Suppressor macrophage treated with lipopolysaccharide for 4 hours (primary cell): ENCODE measurements at places on chromosomes 6 and 20.
A peak's percentile ranks its signal among the peaks of the same experiment; 100 is the strongest.

DNA sequence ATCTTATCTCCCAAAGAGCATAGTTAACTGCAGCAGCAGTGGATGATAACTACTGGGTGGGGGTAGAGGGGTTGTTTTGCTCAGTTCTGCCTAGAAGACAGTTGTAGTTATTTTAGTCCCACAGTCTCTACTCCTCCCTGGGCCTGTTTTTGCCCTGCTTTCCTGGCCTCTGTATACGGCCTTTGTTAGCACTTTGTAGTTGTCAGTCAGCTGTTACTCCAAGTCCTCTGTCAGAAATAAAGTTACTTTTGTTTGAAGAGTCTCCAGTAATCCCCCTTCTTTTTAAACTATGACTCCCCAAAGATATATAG is 113.9 kb downstream of the SLC16A10 start:
- no peak for DNase-seq

- DNase-seq, result no peak
These were observed 30.7 kb downstream of the PAK5 start for GRCh38 chr20:9808166-9808565.

DNA sequence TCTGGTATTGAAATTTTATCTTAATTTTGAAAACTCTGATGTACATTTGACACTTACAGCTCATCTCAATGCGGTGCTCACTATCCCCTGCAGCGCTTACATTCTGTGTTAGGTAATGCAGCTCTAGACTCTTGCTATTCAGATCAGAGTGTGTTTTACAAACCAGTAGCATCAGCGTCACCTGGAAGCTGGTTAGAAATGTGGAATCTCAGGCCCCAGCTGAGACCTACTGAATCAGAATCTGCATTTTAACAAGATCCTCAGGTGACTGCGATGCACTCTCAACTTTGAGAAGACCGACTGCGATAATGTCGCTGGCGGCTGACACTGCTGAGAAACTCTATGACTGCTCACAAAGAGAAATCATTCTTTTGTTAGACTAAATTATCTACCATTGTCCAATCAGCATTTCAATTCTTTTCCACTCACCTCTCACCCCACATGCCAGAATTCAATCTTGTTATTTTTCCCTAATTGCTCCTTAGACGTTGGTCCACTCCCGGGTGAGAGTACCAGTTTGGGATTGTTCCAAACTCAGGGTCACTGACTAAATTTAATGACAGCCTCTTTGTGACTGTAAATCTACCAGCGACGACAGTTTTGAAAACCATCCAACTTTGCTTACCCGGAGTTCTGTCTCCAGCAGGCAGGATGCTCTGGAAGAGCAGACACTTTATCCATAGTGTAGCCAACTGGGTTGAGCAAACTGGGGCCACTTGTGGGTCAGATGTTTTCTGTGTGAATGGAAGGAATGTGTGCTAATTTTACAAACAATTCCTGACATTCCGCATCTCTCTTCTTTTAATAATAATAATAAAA is 140.1 kb upstream of the BTBD3 start:
- no peak for DNase-seq

DNA sequence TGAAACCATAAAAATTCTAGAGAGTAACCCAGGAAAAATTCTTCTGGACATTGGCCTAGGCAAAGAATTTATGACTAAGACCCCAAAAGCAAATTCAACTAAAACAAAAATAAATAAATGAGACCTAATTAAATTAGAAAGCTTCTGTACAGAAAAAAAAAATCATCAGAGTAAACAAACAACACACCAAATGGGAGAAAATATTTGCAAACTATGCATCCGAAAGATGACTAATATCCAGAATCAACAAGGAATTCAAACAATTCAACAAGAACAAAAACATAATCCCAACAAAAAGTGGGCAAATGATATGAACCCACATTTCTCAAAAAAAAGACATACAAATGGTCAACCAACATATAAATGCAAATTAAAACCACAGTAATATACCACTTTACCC is 242.6 kb upstream of the CDYL start:
- DNase-seq, result no peak

- no peak for DNase-seq
These were observed 38.1 kb downstream of the SYNE1 start for GRCh38 chr6:152598901-152599537.

- DNase-seq, result peak; percentile 12
These were observed 10.5 kb downstream of the SNX3 start for GRCh38 chr6:108250240-108250866.

DNA sequence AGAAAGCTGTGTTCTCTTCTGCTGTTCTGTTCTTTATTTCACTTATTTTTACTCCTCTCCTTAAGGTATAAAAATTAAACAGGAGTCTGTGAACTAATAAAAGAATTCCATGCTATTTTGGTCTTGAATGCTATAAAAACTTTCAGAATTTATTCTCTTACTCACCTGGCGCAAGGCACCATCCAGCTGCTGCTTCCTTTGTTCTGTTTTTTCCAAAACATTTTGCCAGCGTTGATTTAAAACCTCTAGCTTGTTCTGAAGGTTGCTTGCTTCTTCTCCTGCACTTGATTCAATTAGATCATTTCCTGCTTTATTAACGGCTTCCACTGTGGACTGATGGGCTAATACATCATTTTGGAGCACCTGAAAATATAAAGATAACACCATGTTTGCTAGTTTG is 145.0 kb downstream of the DST start:
- DNase-seq, result no peak

GRCh38 chr6:108896111-108896661 is 48.0 kb downstream of the ARMC2 start:
- peak; percentile 77 for DNase-seq

DNA sequence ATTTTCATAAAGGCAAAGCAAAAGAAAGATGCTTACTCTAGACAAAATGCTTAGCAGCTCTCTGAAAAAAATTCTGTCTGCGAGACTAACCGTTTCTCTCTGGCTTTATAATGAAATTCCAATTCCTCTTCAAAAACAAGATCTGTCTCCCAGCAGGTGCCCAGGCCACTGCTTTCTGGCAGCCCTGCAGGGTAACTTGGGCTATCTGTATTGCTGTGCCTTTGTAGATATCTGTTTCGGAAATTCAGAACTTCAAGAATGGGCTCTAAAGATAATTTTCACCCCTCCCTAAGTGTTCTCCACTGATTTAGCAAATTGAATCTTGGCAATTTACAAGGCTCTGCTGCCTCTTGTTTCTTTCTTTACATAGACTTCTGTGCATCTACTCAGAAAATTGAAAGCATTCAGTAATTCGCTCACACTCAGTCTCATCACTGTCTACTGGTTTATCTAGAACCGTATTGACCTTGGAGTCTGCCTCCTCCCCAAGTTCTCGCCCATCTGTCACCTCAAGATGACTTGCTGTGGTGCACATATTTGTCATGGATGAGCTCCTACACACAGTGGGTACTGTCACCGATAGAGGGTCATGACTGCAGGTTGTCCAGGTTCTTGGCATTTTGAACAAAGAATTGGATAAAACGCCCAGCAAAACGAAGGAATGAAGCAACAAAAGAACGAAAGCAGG is 26.4 kb upstream of the FABP7 start:
- no peak for DNase-seq

DNA sequence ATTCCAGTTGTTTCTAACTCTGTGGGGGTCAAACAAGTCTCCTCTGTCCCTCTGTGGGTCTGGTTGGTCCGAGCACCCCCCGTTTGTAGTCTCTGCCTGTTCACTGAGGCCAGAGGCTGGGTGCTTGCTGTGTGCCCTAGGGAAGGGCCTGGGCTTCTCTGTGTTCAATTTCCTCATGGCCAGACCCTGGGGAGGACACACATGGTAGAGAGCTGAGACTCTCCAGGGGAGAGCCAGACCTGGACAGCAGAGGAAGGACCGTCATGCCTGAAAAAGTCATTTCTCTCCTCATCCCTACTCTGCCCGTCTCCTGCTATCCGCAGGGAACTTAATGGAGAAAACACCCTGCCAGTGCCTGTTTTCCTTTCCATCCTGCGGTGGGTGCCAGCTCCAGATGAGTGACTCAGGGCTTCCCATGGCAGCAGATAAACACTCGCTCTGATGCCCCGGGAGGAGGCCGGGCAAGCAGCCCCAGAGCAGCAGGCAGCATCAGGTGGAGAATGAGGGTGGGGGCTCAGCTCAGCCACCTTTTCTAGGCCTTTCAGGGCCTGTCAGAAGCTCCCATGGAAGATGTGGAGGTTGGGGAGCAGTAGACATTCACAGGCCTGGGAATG is 51.9 kb downstream of the SNAI1 start:
- DNase-seq, result no peak
